ENCODE measurements at places on chromosomes 1 and 21.

DNA sequence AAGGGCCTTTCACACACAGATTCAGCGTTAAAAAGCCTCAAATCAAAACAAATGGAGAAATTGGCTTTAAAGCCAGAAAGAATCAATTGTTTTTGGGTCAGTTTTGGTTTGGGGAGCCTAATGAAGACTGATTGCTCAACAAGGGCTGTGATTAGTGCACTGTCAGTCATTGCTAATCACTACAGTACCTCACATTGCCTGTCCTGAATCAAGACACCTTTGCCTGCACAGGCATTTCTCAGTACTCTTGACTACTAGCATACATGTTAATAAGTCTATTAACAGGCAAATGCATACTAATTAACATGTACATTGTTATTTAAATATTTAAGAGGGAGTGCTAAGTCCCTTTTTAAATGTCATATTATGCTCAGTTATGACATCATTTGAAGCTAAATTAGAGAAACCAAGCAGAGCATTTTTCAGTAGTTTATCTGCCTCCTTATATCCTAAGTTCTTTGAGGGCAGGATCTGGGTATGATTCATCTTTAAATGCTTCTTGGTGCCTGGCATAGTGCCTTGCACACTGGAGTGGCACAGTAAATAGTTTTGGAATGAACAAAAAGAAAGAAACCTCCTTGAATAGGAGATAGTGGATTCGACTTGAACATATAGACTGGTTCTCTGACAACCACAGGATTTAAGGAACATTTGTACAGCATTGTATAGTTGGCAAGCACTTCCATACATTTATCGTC, 25.8 kb upstream of the CCN1 start:
- no peak for DNase-seq

DNA sequence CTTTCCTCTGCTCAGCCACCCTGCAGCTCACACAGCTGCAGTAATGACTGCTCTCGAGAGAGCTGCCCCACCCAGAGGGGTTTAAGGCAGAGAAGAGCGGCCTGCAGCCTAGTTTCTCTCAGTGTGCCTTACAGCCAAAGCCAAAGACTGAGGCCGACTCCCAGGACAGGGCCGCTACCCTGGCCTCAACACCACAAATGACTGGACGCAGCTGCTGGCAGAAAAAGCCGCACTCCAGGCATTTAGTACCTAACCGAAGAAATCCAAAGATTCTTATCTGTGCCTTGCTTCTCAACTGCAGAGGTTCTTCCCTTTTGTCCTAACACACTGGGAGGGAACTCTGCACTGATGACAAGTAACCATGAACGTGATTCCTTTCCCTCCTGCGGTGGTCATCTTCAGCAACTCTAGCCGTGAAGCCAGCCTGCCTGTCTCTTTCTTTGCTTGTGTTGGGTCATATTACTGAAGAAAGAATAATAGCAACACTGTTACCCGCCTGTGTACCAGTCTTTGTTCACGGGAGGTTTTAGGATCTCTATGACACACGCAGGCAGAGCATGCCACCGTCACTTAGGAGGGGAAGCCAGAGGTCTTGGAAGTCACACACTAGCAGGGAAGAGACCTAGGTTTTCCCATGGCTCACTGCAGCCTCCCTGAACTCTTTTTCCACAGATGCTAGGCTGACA, 202.7 kb downstream of the RHOU start:
- peak; percentile 21 for DNase-seq

DNA sequence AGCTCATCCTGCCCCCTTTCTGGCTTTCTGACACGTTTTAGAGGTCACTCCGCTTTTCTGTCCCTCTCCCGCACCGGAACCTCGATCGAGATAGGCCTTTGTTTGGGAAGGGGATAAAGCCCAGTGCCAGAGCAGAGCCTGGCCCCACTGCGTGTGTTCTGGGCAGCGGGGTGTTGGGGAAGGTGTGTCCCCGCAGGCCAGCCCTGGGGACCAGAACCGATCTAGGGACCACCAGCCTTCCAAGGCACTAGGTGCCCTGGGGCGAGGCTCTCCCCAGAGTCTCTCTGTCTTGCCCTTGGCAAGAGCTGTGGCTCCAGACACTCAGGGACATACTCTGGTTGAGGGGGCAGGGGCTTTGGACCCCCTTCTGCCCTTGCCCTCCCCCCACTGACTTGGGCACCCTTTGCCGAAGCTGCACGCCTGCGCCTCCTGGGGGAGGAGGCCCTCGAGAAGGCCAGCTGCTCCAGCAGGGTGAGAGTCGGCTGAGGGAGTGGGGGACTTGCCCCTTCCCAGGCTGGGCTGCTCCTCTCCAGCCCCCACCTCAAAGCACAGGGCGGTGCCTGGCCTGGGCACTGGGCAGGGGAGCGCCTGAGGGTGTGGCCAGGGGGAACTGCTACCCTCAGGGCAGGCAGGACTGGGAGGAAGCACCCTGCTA, 16.4 kb downstream of the PRXL2B start:
- no peak for DNase-seq

DNA sequence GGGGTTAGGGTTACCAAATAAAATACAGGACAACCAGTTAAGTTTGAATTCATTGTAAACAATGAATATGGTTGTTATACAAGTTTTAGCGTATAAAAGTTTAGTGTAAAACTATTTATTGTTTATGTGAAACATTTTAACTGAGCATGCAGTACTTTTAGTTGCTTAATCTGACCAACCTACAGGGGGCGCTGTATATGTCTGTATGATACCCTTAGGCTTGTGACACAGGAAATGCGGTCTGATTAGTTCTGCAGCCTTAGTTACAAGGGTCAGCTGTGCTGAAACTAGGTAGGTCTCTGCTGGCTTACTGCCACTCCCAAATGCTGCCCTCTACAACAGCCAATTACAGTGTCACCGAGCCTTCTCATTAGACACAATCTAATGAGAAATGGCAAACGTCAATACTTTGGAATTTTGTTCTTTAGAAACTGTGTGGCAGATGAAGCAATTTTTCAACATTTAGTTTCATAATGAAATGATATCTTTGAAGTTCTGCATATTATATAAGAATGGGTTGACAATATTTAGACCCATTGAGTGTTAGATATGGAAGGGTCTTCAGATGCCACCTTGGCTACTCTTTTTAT, 56.2 kb downstream of the NTNG1 start:
- DNase-seq = no peak

DNA sequence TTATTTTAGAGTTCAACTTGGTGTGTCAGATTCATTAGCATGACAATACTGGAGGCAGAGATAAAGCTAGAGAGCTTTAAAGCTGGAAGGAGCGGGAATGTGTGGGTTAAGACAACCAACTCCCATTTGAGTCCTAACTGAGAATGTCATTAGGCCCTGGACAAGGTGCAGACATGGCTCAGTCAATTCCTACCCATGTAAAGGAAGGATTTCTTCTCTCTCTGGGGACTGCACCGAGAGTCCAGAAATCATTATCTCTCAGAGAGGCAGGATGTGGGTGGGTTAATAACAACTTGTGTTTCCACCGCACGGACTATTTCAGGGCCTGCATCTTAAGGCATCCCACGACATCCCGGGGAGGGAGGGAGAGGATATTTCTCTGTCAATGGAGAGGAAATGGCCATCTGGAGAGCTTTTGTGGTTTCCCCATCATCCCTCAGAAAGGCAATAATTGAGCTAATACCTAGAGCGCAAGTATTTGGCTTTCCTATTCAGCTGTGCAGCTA, 46.7 kb upstream of the SARS1 start:
- no peak for DNase-seq

- no peak for DNase-seq
Observed at GRCh38 chr1:197683280-197683679, 92.0 kb downstream of the DENND1B start.
